ENCODE measurements at places on chromosomes 3 and 15.

DNA sequence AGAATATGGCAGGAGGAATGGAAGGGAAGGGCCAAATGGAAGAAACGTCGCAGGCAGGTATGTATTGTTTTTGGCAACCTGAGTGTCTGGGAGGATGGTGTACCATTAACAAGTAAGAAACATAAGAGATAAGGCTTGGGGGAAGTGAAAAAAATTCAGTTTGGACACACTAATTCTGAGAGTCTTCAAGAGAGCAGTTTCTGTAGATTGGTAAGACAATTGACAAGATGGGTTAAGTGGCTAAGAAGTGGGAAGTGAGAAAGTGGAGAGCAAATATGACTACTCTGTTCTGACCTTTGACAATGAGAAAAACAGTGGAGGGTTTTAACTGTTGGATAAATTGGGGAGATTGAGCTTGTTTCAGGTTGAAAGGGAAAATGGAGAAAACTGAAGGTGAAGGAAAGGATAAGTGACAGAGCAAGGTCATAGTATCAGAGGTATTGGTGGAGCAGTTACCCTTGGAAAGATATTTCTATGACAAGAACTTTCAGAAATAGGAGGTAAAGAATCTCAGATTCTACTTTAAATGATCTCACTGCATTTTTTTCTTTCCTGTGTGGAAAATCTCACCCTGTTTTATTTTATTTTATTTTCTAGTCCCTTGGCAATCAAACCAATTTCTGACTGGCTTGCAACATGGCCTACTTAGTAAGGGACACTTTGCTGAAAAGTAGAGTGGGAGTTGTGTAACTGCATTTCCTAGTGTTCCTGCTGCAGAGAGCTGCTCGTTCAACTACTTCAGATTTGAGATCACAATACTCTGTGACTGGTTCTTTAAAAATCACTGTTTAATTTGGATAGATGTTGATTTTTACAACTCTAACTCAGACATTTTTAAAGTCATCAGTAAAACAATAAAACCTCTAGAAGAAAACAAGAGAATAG, 23.1 kb upstream of the GABPB1 start:
- no peak for DNase-seq

DNA sequence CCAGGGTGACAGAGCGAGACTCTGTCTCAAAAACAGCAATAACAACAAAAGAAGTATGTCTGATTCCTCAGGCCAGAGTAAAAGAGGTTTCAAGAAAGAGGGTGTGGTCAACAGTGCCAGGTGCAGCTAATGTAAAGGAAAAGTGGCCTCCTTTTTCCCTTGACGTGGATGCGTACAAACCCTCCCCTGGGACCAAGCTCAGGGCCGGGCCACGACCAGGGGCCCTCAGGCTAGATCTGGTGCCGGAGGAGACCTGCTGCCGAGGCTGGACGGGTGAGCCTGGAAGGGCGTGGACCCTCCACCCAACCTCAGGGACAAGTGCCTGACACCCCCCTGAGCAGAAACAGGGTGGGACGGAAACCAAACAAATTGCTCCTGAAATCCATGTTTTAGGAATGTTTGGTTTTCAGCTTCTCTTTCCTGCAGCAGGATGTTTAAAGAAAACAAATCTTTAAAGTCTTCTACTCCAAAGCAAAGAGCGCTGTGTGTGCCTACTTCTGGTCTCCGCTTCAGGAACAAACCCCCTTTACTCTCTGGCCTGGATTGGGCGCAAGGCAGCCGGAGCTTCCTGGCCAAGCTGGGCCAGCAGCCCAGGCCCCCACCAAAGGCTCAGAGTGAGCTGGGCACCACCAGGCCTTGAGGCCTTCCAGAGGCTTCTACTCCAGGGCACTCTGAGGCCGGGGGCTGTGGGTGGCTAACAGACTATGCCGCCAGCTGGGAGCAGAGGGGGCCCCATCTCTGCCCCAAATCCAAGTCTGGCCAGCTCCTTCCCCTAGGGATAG, 21.4 kb downstream of the ZDHHC19 start:
- DNase-seq = no peak

GRCh38 chr3:55169161-55169560, 241.3 kb upstream of the LRTM1 start:
- no peak for DNase-seq

DNA sequence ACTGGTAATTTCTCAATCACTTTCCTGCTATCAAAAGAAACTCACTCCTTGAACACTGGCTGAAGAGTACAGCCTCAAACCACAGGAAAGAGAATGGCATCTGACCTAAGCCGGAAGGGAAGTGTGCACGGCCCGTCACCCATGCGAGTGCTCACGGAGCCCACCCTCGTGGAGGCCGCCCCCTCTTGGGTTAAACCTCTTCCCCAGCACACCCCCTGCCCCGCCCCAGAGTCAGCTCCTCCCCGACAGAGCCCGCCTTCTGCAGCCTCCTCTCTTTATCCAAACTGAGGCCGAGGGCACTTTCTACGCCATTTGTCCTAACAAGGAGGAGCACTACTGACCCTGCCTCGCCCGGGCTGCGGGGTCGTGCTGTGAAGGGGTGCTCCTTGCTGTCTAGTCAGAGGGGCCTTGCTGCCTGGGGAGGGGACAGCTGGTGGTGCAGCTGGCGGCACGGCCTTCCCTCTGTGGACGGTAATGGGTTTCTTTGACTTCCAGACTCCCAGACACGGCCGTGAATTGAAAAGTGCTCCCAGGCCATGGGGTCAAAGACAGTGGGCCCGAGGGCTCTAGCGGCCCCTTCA, 137.7 kb downstream of the NSMCE3 start:
- no peak for DNase-seq

- DNase-seq = no peak
Observed at GRCh38 chr3:160126761-160127160, 98.5 kb upstream of the C3orf80 start.

DNA sequence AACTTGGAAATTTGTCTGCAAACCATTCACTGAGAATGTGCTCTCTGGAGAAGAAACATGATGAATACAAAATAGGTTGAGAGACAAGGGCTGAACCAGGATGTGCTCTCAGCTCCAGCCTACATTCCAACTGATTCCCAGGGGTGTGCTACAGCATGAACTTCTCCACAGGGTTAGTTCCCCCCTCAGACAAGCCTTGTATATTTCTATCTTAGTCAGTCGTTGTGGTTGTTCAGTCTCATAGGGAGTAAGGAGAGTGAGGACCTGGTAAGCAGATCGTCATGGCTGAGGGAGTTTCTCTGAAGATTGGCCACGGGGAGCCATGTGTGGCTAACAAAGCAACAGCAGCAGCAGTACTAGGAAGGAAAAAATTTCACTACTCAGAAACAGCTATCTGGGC, 919.7 kb upstream of the CADM2 start:
- no peak for DNase-seq

DNA sequence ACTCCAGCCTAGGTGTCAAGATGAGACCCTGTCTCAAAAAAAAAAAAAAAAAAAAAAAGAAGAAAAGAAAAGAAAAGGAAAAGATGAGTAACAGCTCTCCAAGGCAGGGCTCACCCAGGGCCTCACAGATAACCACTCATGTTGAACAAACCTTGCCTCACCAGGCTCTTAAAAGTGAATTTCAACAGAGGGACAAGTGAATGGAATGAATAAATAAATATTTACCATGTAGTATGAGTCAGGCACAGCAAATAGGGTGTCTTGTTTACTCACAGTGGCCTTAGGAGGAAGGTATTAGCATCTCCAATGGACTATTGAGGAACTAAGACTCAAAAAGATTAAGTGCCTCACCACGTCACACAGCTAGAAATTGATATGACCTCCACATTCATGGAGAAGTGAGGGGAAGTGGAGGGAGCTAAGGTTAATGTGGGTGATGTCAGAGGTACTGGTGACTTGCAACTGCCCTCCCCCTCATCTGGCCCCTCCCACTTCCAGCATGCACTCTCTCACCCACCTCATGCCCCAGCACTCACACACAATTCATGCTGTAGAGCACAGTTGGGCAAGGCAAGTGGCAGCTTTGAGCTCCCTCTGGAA, 255.5 kb downstream of the UACA start:
- DNase-seq = no peak

DNA sequence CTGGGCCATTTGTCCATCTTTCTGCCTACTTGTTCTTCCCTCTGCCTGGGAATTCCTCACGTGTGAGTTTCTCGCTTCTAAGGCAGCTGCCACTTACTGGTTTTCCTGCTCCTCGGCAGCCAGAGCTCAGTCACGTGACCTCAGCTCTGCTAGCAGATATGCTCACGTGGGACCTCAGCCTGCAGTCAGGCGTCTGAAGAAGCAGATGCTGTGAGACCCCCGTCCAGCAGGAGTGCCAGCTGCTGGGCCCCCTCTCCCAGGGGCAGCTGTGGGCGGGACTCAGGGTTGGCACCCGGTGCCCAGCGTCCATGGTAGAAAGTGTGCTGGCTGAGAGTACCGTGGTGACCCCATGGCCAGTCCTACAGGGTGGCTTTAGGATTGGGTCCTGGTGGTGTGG, 161.3 kb upstream of the TLE3 start:
- DNase-seq = no peak

Measured in NCI-H446 treated with DMSO at 0.1 percent for 48 hours (cell line).